RCC 7860 (cell line): ENCODE measurements at places on chromosomes 5 and 9.
A peak's percentile ranks its signal among the peaks of the same experiment; 100 is the strongest.

GRCh38 chr5:139982157-139982974 lies 60.7 kb downstream of the NRG2 start:
- no peak for DNase-seq

GRCh38 chr9:93829271-93830011 lies 125.7 kb downstream of the BARX1 start:
- no peak for DNase-seq

DNA sequence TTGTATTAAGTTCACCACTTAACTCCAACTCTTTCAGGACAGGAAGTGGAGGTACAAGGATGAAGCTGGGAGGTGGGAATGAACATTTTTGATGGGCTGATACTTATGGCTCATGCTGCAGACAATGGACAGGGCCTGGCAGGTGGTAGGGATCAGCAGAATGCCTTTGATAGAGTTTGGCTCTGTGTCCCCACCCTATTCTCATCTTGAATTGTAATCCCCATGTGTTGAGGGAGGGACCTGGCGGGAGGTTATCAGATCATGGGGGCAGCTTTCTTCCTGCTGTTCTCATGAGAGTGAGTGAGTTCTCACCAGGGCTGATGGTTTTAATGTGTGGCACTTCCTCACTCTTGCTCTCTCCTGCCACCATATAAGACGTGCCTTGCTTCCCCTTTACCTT lies 87.3 kb upstream of the PRLR start:
- DNase-seq: no peak

DNA sequence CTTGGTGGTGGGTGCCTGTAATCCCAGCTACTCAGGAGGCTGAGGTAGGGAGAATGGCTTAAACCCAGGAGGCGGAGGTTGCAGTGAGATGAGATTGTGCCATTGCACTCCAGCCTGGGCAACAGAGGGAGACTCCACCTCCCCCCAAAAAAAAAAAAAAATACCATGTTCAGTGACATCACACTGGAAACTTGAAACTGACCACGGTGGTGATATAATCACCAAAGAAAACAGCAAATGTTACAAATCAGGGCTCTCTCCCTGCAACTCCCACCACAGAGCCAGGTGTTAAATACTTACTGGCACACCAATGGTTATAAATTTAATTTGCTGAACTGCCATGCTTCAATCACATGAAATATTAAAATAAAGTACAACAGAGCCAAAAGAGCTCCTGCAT lies 81.4 kb downstream of the ZNF608 start:
- DNase-seq: no peak

DNA sequence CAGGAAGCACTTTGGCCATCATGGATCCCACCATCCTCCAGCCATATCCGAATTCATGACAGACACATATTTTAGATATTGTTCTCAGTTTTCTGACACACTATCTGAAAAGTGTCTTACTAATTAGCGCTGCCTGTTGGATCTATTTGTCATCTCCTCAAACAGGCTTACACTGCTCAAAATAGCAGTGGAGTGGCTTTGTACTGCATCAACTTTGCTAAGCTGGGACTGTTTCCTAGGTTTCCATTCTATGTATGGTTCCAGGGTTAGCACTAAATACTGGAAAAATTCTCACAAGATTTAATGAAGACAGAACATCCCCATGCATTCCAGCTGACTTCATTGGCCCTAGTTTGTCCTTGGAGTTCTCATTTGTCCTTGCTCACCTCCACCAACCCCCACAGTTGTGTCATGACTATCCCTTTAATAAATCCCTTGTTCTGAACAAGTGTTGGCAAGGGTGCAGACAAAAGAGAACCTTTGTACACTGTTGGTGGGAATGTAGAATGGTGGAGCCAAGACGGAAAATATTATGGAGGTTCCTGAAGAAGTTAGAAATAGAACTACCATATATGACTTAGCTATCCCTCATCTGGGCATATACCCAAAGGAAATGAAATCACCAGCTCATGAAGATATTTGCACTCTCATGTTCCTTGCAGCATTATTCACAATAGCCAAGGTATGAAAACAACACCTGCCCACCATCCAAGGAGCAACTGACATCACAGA lies 136.5 kb upstream of the RAI14 start:
- no peak for DNase-seq

DNA sequence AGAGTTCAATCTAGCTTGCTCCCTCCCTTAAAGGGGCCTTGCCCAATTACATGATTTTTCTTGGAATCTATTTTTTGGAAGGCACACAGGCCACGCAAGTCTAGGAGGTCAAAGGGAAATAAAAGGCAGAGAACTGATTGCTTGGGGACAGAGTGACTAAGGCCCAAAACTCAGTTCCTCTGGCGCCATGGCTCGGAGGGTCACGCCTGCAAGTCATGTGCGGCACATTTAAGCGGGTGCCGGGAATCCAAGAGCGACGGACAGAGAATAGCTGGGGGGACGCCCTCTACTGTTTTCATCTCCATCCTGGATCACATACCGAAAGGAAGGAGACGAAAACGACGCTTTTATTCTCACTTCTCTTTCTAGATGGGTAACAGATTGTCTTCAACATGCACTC lies 78.6 kb downstream of the FREM1 start:
- no peak for DNase-seq

- DNase-seq: peak; percentile 35
Measured at GRCh38 chr9:137534256-137535119, 15.7 kb downstream of the PNPLA7 start.

DNA sequence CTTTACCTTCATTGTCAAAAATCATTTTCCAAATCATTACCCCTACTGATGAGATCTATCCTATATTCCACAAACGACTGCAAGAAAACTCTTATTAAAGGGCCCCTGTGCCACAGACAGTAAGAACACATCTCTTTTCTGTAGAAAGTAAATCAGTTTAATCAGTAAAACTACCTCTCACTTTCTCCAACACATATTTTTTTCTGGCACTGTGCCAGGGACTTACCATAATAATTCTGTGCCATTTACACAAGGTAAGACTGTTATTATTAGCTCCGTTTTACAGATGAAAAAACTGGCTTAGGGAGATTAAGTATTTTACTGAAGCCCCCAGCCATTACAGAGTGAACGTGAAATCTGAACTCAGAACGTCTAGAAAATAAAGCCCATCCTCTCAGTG lies 587.0 kb upstream of the COX7C start:
- DNase-seq: no peak

DNA sequence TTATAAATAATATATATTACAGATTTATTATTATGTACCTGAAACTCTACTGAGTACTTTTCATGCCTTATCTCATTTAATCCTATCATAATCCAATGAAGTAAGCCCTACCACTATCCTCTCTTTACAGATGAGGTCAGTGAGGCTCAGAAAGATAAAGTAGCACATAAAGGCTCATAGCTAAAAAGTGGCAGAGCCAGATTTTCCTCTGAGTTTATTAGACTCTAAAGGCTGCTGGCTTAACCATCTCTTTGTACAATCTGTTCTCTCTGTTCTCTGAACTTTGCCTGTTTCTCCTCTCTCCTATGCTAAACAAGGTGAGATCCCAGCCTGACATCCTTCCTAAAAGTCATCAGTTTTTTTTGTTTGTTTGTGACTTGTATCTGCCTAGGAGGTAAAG lies 311.2 kb downstream of the KCTD16 start:
- no peak for DNase-seq

- no peak for DNase-seq
Measured at GRCh38 chr5:140408750-140409241, 7.2 kb downstream of the ANKHD1 start.

GRCh38 chr5:38752012-38752536 lies 93.7 kb upstream of the OSMR start:
- DNase-seq: no peak

- no peak for DNase-seq
Measured at GRCh38 chr5:147372191-147372590, 137.4 kb downstream of the STK32A start.
